ENCODE measurements at places on chromosomes 6 and 20.

DNA sequence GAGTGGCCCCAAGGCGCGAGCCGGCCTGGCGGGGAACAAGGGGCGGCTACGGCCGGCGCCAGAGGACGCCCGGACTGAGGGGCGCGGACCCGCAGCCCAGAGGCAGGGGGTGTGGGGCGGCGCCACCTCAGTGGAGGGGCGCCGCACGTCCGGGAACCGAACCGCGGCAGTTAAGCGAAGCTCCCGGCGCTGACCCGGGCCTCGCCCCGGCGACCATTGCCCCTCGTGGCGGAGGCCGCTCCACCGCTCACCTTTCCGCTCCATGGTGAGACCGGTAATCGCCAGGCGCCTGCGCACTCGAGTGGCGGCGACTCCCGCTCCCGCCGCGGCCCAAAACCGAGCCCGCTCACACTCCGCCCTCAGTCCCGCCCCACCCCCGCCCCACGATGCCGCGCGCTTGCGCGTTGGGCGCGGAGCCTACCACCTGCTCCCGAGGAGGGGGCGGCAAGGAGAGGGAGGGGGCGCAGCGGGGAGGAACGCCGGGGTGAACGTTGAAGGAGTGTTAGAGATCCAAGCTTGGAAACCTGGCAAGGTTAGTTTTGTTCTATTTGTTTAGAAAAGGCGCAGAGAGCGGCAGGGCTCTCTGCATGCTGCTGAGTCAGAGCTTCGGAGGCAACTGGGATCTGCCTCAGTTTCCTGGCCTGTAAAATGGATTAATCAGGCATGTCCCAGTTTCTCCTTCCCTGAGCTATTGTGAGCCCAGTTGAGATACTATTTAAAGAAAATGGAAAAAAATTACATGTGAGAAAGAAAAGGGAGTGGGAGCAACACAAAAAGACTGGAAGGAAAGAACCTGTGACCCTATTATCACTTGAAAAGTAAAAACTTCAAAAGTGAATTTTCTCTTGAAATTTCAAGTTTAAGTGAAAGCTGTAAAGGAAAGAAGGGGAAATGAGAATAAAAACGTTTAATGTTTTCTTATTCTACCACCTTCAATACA is at the start of gene SRPK1:
Gene SRPK1, minus strand, starts transcription at position 306 of the 940 bp plus-strand sequence. Its CDS starts 42 bp downstream, at position 264.
- peak; percentile 93 for DNase-seq

GRCh38 chr6:96610019-96610418 is 47.1 kb downstream of the FHL5 start:
- DNase-seq = no peak

DNA sequence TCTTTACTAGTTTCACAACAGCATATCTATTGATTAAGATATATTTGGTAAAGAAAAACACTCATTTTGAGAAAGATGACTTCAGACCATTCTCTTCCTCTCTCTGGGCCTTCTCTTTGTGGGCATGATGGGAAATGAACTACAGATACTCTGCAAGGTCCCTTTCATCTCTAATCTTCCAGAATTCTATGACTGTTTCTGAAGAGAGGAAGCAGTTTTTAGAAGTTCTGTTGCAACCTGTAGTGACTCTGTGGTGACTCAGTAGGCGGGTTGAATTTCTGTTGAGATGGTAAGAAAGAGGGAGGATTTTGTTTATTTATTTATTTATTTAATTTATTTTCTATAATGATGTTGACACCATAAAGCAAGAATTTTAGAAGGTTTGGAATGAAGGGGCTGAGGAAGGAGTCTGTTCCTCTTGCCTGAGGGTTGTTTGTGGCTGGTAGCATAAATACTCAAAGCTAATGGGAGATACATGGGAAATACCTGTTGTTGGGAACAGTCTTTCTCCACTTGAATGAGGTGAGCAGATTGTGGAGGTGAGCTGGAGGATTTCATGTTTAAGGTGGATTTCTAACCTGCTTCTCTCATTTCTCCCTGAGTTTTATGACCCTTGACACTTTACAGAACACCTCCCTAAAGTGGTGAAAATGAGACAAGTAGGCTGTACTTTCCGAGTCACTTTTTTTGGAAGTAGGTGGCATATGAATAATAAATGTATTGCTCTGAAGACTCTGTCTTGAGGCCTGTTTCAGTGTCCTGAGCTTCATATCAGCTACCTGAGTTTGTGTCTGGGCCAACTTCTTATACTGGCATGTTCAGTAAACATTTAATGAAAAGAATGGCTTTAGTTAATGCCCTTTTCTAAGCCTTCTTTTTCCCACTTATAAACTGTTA is 15.0 kb downstream of the ACSS2 start:
- no peak for DNase-seq

DNA sequence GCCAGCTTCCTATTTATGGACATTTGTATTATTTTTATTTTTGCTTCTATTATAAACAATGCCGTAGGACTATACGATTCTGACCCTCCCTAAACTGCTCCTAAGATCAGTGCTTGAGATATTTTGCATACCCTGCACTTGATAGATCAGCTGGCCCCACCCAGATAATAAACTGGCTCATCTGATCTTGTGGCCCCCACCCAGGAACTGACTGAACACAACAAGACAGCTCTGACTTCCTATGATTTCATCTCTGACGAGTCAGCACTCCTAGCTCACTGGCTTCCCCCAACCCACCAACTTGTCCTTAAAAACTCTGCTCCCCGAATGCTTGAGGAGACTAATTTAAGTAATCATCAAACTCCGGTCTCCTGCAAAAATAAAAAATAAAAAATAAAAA is 34.9 kb upstream of the TFAP2A start:
- DNase-seq = no peak

DNA sequence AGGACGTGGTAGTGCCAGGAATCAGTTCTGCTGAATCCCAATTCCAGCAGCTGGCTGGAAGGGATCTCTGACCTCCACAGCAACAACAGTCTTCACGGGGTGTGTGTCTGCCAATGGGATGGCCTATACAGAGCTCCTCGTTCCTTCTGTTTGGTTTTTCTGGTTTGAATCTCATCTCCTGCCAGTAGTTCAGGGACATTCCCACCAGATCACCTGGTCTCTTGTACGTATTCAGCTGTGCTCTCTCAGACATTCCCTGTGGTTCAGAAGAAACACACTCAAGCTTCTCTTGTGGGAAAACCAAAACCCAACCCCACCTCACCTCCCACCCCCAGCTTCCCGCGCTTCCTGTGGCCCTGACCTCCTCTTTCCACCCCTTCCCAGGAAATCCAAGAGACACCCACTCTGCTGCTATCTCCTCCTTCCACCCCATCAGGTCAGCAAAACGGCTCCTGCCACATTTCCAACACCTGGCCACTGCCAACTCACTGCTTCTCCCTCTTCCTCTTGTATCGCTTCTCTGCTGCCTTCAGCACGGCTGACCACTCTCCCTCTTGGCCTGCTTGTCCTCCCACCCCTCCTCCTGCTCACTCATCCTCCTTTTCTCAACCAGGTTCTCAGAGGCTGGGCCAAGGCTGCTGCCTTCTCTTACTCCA is 63.3 kb upstream of the PTGIS start:
- no peak for DNase-seq

DNA sequence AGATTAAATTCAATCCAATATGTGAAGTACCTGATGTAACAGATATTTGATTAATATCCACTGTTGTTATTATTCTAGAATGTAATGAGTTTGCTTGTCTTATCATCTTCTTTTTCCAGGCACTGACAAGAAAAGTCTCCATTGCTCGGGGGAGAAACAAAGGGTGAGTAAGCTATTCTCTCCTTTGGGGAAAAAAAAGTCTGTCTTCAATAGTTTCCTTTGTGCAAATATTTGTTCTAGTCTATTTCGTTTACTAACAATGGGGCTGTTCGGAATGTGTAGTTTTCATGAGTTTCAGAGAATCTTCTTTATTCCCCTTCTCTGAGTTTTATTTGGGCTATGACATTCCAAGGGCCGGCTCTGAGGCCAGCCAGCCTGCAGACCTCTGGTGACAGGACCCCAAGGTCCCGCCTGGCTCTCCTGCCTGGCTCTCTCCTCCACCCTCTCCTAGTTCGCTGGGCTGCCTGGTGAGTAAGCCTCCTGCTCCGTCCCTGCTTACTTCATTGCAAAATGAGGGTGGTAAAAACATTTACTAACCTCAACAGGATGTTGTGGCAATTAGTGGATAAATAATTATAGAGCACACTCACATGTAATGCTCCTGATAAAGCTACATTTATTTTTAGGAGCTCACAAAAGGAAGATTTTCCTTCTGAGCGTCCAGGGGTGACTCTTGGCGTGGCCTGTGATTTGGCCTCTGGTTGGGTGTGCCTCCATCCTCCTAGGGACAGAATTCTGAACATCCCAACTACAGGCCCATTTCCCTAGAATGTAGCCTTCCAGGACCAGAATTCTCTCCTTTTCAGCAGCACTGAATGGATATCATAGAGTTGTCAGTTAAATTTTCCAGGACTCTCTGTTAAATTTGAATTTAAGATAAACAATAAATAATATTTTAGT is 43.1 kb upstream of the SNX9 start:
- DNase-seq = no peak

GRCh38 chr6:12635813-12636212 is 80.8 kb upstream of the PHACTR1 start:
- DNase-seq = no peak

DNA sequence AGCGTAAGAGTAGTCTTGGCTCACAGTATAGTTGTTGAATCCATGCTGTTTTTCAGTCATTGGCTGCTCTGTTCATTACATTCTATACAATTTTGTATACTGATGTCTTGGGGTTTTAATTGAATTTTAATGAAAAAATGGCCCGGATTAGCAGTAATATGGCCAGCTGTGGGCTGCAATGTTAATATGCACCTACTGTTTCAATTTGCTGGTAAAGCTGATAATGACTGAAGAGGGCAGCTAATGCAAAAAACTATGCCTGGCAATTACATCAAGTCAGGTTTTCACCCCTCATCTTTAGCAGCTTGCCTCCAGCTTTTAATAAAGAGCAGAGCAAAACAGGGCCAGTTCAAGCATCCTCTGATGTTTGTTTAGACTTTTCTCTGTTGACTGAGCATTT is 394.5 kb downstream of the PLCB1 start:
- DNase-seq = no peak

- DNase-seq = no peak
Measured at GRCh38 chr6:132489376-132489775, 23.5 kb downstream of the STX7 start.

GRCh38 chr20:14991023-14991422 is 653.6 kb upstream of the FLRT3 start:
- no peak for DNase-seq

All from thyroid gland (tissue), 4 donors.